ENCODE measurements at places on chromosomes 4 and X.

GRCh38 chrX:152037183-152037582 is 62.7 kb upstream of the GABRE start:
- no peak for DNase-seq

- DNase-seq = no peak
These were observed 24.2 kb downstream of the TNIP2 start for GRCh38 chr4:2731907-2732317.

GRCh38 chr4:66376396-66376795 is 706.1 kb upstream of the EPHA5 start:
- no peak for DNase-seq

DNA sequence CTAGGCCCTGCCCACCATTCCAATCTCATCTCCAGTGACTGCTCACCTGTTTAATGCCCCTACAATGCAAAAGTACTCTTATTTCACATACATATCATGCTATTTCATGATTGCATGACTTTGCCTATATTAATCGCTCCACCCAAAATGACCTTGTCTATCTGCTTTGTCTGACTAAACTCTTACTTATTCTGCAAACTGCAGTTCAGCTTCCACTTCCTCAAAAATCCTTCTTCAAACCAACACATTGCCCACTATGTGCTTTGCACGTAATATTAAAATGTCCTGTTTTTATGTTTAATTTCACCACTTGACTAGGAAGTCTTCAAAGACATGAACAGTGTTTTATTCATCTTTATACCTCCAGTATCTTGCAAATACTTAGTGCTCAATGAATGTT is 229.6 kb downstream of the OPHN1 start:
- DNase-seq = no peak

DNA sequence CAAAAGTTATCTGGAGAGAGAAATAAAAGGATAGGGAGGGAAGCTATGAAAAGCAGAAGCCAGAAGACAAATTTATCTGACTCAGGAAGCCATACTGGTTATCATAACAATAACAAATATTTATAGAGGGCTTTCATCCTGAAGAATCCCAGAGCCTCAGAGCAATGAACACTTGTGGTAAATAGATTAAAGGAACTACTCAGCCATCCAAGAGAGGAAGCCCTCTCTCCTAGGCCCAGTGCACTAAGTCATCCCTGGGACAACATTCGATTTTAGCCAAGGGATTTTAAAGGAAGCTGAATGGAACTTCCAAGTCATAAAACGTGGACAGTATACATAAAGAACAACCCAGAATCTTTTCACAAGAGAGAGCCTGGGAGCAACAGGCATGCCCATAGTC is 76.9 kb downstream of the COL4A6 start:
- no peak for DNase-seq

- no peak for DNase-seq
These were observed 7.5 kb downstream of the NUDT6 start for GRCh38 chr4:122914938-122915337.

- DNase-seq = no peak
These were observed 1480.5 kb upstream of the IGFBP7 start for GRCh38 chr4:58590722-58591121.

DNA sequence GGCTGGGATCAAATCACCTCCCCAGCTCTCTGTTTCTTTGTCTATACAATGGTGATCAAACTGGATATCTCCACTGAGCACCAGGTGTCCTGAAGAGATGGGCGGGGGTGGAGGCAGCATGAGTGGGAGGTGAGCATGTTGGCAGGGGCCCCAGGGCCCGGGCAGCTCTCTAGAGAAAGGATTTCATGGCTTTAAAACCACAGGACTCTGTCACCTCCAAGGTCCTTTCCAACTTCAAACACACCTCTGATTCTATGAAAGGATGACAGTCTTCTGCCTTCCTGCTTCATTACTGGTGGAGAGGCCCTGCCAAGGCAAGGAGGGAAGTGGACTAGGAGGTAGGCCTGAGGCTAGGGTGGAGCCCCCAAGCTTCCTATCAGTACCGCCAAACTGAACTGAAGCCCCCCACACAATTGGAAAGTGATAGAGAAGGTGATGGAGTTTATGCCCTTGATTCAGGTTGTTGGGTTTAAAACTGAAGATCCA is 38.6 kb downstream of the TRIM2 start:
- DNase-seq = no peak

- DNase-seq = no peak
These were observed 74.6 kb downstream of the RASL11B start for GRCh38 chr4:52936729-52937128.

DNA sequence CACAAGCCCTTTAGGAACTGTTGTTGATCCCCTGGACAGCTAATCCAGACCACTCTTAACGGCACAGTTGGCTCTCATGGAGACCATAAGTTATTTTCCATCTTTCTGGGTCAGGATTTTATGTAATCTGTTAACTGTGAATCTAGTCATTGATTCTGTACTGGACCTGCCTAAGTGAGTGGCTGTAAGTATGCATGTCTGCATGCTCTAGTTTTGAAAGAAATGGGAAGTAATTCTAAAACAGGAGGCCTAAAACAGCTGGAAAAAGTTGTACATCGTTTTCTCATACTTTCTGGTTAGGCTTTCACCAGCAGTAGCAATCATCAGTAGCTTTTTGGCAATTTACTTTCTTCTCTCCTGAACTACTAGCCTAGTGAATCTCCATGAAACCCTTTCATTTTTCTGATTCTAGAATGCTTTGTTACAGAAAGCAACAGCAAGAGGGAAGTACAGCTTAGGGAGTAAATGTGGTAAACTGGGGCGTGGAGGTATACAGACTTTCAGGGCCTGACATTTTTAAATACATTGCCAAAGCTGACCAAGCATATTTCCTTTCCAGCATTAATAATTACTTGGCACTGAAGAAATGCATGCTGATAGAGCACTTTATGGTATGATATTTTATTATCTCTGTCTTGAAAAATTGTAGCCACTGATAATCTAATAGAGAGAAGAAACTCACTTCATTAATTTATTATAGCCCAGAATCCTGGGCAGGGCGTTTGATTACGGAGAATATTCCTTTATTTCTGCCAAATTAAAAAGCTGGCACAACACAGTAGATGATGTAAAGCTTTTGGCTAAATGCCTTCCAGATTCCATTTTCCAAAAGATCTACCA is 202.7 kb downstream of the BANK1 start:
- DNase-seq = peak; percentile 12

GRCh38 chrX:21865436-21865835 is 9.6 kb downstream of the YY2 start:
- no peak for DNase-seq

GRCh38 chr4:188930822-188931221 is 791.6 kb downstream of the TRIML1 start:
- DNase-seq = peak; percentile 1

DNA sequence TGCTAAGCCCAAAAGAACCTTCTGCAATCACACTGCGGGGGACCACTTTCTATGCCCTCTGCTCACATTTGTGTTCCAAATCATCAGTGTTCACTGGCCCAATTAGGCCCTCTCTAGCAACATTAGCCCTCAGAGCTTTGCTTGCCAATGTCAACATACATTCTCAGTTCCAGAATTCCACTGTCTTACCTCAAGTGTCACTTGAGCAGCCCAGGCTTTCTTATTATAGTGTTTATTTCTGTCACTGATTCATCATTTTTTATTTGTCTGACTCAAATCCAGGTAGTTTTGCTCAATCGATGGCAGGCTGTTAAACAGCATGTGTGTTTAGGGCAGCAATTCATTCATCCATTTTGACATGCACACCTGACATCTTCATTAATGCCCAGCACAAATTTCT is 291.2 kb downstream of the TEX13A start:
- no peak for DNase-seq

DNA sequence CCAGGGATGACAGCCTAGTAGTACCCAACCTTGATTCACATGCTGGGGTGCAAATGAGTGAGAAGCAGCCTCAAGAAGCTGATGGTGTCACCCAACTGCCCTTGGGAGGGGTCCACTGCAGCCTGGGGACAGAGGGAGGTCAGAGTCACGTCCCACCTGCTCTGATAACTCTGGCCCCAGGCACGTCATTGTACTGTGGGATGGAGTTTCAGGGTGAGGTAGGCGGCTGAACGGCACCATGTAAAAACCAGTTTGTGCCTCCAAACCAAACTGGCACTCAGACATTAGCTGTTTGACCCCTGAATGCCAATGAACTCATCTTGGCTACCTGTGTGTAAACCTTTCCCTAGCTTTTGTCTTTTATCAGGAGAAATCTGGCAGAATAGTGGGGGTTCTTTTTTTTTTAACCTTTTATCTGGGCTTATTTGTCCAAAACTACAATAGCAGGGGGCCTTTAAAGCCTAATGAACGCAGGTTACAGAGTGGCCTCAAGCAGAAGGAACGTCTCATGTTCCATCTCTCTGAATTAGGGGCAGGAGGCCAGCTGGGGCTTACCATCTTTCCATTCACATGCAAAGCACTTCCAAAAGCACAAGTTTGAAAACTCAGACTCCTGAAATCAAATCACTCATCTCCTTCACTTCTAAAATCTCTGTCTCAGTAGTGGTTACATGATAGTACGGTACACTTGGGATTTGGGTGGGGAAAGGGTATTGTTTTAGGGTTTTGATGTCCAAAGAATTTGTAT is 89.4 kb downstream of the IRF2 start:
- no peak for DNase-seq

GRCh38 chrX:71846429-71846828 is 64.2 kb upstream of the NHSL2 start:
- no peak for DNase-seq

DNA sequence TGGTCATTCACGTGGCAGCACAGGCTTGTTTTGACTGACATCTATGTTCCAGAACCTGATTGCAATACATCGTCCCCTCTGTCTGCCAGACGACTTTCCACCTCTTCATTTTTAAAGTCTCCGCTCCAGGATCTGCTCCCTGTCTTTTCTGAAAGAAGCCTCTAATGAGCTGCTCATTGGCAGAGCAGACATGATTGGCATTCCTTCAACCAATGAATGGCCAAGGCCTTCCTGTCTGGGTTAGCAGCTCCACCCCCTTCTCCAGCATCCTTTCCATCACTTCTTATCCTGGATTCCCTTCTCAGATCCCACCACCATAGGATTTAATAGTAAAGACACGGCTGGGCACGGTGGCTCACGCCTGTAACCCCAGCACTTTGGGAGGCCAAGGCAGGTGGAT is 202.7 kb upstream of the KLF3 start:
- DNase-seq = no peak

DNA sequence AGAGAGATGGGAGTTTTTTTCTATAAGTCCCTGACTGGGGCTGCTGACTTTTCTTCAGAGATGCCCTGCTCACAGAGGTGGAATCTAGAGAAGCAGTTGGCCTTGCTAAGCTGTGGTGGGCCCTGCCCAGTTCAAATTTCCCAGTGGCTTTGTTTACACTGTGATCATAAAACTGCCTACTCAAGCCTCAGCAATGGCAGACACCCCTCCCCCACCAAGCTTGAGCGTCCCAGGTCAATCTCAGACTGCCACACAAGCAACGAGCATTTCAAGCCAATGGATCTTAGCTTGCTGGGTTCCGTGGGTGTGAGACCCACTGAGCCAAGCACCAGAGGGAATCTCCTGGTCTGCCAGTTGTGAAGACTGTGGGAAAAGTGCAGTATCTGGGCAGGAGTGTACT is 199.8 kb upstream of the WDFY3 start:
- DNase-seq = no peak

GRCh38 chrX:71170660-71171059 is 26.0 kb downstream of the NLGN3 start:
- DNase-seq = no peak

DNA sequence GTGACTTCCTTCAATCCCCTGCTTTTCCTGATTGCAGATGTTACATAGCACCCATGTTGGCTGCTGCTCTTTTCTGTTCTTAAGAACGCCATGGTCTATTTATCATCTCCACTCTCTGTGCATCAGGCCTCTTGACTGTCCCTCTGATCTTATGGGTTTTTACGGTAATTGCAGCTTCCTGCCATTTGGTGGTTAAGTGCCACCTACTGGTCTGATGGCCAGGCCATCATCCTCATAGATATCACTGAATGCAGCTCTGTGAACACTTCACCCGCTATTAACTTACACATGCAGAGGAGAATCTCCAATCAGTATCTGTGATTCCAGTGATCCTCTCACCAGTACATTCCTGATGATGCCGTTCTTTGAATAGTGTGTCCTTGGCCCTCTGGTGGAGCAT is 382.4 kb downstream of the TRAM1L1 start:
- peak; percentile 35 for DNase-seq

GRCh38 chr4:1297456-1298325 is 8.0 kb downstream of the MAEA start:
- no peak for DNase-seq

- DNase-seq = no peak
These were observed 432 bp downstream of the TMEM175 start for GRCh38 chr4:932713-933070.

DNA sequence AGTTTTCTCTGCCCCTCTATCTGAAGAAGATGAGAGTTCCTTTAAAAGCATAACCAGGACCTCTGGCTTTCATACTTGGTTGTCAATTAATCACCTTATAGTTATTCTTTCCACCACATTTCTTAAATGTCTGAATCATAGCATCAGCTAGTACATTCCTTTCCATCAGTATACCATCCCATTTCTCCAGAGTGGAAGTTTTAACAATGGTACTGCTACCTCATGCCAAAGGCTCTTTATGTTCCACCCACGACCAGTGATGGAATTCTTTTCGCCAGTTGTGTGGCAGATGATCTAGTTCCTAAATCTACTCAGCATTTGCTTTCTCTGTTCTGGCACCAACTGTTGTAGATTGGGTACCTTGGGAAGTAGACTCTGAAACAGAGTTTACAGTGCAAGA is 379.8 kb downstream of the ZNF674 start:
- DNase-seq = no peak

GRCh38 chr4:137800861-137801260 is 268.6 kb upstream of the PCDH18 start:
- no peak for DNase-seq

DNA sequence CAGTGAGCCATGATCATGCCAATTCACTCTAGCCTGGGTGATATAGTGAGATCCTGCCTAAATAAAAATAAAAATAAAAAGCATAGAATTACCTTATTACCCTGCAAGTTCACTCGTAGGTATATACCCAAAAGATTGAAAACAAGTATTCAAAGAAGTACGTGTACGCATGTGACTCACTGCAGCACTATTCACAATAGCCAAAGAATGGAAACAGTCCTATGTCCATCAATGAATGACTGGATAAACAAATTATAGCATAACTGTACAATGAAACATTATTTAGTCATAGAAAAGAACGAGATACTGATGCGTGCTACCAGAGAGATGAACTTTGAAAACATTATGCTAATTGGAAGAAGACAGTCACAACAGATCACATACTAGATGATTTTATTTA is 204.6 kb upstream of the DIAPH2 start:
- no peak for DNase-seq

- no peak for DNase-seq
These were observed 95.7 kb downstream of the ANXA3 start for GRCh38 chr4:78647272-78647671.

DNA sequence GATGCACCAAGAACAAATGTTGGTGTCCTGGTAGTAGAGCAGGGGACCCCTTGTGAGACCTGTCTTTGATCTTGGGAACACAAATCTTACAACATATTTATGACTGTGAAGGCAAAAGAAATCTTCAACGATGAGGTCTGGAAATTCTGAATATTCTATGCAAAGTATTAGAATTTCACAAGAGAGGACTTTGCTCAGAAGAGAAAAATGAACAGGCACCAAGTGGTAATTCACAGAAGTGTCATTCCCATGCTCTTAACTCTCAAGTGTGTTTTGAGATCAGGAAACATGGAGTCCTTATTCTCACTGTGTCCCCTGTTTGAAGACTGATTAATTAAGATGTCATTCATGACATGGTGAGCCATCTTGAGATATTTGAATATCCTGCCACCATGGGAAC is 52.5 kb downstream of the COQ2 start:
- no peak for DNase-seq
